ENCODE measurements at places on chromosomes 5 and 9. TPM values are rescaled to one million over a fixed set of nuclear protein-coding genes. Genes with fewer than 3 reads are reported as not detected.

Gene WHRN
- total RNA-seq, result 3.8 TPM

Gene CLTB
- 124 TPM for total RNA-seq

Gene LRRC26
- not detected for total RNA-seq

GRCh38 chr5:59813761-59814536 is 79.6 kb downstream of the PDE4D start:
- no peak for DNase-seq

GRCh38 chr5:32865475-32865874 is 154.4 kb downstream of the NPR3 start:
- DNase-seq, result no peak

- DNase-seq, result peak; percentile 79
These were observed 10.5 kb upstream of the TRIM36 start for GRCh38 chr5:115180165-115180709.

DNA sequence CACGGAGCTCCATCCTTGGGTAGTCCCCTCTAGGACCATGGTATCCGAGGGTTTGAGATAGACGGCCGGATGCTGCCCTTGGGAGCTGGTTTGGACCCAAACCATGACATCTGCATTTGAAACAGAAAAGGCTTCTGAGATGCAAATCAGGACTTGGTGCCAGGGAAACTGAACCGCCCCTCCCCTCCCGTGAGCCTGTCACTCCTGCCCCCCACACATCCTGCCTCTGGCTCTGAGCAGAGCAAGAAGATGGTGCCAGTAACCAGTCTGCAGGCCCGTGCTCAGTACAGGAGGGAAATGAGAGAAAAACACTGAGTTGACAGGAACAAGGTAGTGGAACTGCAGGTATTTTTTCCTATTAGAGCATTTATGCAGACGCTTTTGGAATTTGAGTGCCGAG is 18.6 kb downstream of the ARPC5L start:
- DNase-seq, result no peak

GRCh38 chr9:126630458-126631237 is 16.9 kb downstream of the LMX1B start:
- DNase-seq, result no peak

GRCh38 chr5:17014686-17015085 is 78.6 kb upstream of the MYO10 start:
- DNase-seq, result no peak

GRCh38 chr5:94094793-94095441 is 353.5 kb upstream of the POU5F2 start:
- DNase-seq, result no peak

DNA sequence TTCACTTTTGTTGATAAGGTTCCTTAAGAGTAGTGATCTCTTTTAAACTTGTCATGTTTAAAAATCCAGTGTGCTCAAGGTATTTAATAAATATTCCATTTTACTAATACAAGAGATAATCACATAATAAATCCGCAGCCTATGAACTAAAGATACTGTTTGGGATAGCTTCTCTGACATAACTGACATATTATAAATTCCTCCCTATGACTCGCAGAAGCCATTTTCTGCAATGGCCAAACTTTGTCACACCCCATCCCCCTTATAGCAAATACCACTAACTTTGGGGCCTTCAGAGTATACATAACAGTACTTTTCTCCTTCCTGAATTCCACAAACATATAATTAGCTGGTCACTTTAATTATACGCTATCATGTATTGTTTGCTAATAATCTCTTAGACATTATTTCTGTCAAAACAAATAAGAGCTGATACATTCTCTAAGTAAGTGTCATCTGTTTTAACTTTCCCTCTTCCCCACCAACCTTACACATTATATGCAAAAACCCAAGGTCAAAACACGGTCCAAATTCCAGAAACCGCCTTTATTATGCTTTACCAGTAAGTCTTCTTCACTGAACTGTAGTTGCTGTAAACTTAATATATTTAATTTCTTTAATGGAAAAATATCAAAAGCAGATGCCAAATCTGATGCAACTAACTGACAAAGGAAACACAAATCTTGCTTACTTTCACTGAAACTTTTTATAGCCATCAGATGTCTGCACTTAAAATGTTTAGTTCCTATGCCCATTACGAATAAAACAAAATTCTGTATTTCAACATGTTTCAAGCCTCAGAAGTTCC is 971 bp downstream of the TMEM267 start:
- no peak for DNase-seq

- no peak for DNase-seq
These were observed 383.5 kb downstream of the TLE4 start for GRCh38 chr9:79955300-79955699.

DNA sequence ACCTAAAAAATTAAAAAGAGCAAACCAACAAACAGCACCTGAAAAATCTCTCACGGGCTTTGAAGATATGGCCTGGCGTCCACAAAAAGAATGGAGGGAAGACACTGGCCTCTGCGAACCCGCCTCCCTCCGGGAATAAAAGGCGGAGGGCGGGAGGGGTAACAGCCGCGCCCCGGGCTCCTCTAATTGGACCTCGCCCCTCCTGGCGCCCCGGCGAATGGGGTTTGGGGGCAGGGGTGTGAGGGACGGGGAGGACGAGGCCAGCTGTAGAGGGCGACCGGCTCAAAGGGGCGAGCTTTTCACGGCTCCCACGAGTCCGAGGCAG is 753 bp downstream of the FANCC start:
- peak; percentile 85 for DNase-seq

DNA sequence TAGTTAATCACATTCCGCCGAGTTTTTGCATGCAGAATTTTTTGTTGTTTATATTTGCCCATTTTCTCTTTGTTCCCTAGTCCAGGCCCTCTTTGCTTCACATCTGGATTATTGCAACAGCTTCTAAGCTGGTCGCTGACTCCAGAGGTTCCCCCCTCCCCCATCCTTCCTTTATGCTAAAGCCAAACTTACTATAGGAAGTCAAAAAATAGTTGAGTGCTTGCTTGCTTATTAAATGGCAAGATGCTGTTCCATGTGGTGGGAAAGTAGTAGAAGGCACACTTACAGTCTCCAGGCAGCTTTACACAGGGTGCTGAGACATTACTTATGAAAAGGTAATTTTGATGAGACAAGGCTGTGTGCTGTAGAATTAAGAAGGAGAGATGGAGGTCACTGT is 1.3 kb downstream of the ZBTB34 start:
- no peak for DNase-seq

DNA sequence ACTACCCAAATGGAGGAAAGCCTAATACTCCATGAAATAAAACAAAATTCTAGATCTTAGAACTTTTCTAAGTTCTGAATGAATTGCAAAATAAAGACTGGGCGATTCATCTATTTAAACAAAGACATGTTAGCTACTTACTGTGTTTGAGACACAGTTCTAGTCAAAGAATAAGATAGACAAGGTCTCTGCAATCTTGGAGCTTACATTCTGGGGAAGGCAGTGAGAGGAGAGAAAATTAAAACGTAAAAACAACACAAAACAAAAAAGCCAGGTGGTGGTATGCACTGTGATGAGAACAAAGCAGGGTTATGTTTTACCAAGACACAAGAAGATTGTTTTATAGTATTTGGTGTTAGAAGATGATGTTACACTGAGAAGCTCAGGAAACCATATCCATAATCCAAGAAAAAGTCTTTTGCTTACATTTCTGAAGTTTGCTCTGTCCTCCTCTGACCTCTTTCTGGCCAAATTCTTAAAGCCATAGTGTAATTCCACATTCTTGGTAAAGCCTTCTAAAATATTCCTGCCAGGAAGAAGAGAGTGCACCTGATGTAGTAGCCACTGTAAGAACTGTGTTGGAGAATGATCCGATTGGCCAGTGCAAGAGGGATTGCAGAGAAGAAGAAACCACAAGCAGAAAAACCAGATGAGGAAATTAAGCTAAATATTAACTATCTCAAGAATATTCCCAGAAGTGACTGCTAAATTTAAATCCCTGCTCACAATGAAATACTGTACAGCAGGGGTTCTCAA is 218.4 kb downstream of the PCSK1 start:
- DNase-seq, result no peak

GRCh38 chr9:90107726-90108655 is 503.2 kb downstream of the GADD45G start:
- DNase-seq, result no peak

DNA sequence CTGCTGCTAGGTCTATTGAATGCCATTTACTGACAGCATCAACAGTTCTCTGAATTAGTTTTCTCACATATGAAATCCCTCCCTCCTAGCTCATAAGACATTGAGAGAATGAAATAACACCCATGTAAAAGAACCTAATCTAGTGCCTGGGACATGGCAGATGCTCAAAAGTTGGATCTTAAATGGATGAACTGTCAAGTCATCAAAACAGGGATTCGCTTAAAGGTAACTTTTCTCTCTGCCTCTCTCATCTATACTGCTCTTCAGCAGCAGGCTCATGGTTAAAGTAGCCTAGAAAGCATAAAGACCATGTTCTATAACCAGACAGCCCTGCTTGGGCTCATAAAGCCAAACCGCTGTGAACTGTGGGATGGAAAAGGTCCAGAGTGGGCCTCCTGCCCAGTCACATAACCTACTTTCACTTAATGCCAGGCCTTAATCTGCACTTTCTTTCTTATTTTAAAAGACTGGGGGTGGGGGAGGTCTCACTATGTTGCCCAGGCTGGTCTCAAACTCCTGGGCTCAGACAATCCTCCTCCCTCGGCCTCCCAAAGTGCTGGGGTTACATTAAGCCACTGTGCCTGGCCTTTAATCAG is 3.7 kb downstream of the TMEM245 start:
- peak; percentile 61 for DNase-seq

DNA sequence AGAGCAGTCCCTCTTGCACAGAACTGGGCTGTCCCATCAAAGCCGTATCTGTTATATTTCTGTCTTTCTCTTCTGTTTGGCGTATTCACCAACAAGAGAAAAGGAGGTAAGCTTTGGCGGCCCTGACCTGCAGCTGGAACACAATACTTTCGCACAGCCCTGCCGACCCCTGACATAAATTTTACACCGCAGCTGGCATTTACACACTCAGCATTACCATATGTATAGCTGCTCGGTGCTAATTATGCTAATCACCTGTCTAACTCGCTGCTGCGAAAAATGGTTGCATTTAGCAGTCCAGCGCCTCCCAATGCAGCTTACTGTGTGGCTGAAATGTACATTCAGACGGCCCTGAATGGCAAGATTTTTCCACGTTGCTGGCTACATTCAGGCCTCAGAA is 20.8 kb downstream of the PTCH1 start:
- no peak for DNase-seq

- DNase-seq, result no peak
These were observed 87.6 kb upstream of the FAM170A start for GRCh38 chr5:119541716-119542115.

DNA sequence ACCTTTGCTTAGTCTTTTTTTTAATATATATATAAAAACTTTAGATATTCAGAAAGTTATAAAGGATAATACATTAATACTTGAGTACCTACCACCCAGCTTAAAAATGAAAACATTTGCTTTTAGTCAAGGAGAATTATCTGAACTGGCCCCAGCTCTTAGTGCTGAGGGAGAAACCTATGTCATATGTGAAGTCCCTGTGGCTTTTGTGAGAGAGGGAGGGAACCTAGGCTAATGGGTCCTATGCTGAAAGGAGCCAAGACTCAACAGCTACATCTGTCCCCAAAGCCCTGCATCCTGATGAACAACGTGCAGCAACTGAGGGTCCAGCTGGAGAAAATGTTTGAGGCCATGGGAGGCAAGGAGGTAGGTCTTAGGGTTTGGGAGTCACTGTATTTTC is 92.0 kb upstream of the RUSC2 start:
- DNase-seq, result no peak

GRCh38 chr9:91162784-91163443 is 198.8 kb downstream of the AUH start:
- peak; percentile 75 for DNase-seq

- no peak for DNase-seq
These were observed 159.7 kb upstream of the RAPGEF1 start for GRCh38 chr9:131899296-131900228.

- DNase-seq, result no peak
These were observed 13.1 kb upstream of the NFIB start for GRCh38 chr9:14327036-14327435.

DNA sequence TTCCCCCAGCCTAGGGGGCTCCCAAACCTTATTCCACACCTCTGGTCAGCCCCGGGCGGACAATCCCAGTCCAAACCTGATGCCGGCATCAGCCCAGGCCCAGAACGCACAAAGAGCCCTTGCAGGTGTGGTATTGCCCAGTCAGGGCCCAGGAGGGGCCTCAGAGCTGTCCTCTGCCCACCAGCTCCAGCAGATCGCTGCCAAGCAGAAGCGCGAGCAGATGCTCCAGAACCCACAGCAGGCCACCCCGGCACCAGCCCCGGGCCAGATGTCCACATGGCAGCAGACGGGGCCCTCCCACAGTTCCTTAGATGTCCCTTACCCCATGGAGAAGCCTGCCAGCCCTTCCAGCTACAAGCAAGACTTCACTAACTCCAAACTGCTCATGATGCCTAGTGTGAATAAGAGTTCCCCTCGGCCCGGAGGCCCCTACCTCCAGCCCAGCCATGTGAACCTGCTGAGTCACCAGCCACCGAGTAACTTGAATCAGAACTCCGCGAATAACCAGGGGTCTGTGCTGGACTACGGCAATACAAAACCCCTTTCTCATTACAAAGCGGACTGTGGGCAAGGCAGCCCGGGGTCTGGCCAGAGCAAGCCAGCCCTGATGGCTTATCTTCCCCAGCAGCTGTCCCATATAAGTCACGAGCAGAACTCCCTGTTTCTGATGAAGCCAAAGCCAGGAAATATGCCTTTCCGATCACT is 27.6 kb upstream of the LTC4S start:
- peak; percentile 61 for DNase-seq

- DNase-seq, result no peak
These were observed 23.0 kb downstream of the SPARC start for GRCh38 chr5:151663617-151664293.

GRCh38 chr5:27701931-27702903 is 663.8 kb upstream of the CDH9 start:
- no peak for DNase-seq

- DNase-seq, result no peak
These were observed 47.9 kb upstream of the PPP2CA start for GRCh38 chr5:134273642-134274395.

DNA sequence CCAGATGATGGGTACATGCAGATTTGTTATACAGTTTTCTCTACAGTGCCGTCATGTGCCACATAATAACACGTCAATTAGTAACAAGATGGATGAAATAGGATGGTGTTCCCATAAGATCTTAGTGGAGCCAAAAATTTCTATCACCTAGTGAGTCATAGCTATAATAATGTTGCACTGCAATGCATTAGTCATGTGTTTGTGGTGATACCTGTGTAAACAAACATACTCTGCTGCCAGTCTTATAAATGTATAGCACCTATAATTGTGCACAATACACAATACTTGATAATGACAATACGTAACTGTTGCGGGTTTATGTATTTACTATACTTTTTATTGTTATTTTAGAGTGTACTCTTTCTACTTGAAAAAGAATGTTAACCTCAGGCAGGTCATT is 865.4 kb downstream of the MAT2B start:
- no peak for DNase-seq

GRCh38 chr5:56681346-56681745 is 134.0 kb upstream of the MAP3K1 start:
- no peak for DNase-seq
